Right cardiac atrium (tissue), 5 donors: ENCODE measurements at places on chromosomes 6 and 20. TPM values are rescaled to one million over a fixed set of nuclear protein-coding genes. Genes with fewer than 3 reads are reported as not detected.

Gene NDUFAF4
- total RNA-seq = 95.8 TPM

Gene RNF39
- not detected for total RNA-seq

Gene SLC22A1
- total RNA-seq = 0.21 TPM

Gene OR12D3
- total RNA-seq = not detected

Gene GRM1
- total RNA-seq = 0.31 TPM

Gene GSTA2
- total RNA-seq = not detected

Gene CLPSL2
- not detected for total RNA-seq

Gene RBBP8NL
- total RNA-seq = not detected

Gene RIMS4
- 1.4 TPM for total RNA-seq

Gene MCCD1
- not detected for total RNA-seq

Gene CYP24A1
- not detected for total RNA-seq

Gene EYS
- 0.24 TPM for total RNA-seq

GRCh38 chr6:162726947-162727321, 632 bp downstream of the PRKN start:
- DNase-seq = no peak

GRCh38 chr6:22470454-22471131, 98.8 kb upstream of the HDGFL1 start:
- DNase-seq = no peak

GRCh38 chr6:142887517-142887916, 57.5 kb downstream of the HIVEP2 start:
- no peak for DNase-seq

DNA sequence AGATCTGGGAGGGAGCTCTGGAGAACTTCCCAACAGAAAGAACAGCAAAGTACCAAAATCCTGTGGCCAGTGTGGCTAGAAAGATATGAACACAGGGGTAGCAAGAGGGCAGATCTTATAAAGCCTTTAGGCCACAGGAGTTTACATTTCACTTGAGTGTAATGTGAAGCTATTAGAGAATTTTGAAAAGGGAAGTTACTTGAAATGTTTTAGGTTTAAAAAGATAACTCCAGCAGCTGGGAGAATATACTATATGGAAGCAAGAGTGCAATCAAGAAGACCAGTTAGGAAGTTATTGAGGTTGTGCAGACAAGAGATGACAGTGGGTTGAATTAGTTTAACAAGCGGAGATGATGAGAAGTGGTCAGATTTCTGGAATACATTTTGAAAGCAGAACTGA, 7.9 kb downstream of the SUPT3H start:
- DNase-seq = no peak

DNA sequence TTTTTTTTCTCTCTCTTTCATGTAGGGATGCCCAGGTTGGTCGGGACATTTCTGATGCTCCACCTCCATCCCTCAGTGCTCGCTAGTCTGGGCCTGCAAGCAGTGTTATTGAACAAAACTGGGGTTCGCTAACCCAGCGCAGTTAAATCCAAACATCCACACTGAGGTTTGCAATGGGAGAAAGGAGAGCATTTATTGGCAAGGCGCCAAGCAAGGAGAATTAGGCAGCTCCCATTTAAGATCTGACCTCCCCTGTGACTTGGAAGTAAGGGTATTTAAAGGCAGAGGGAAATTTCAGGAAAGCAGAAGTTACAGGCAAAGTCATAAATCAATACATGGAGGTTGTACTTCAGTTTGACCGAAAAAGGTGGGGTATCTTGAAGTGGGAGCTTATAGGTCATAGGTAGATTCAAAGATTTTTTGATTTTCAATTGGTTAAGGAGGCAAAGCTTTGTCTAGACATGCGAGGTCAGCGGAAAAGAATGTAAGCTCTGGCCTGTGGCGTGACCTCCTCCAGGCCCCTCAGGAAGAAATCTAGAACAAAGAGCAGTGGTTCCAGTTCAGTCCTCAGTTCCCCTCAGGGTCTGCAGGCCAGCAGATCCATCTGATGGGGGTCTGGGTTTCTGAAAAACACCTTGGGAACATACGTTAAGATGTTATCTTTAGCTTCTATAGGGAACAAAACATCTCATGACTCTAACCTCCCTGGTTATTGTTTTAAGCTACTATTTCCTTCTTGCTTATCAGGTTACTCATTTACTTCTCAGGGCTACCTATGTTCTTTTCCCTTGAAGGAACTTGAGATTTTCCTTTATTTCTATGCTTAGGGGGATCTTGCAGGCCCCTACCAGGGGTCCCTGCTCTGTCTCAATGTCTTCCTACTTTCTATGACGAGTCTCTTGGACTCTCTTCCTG, 66.0 kb upstream of the KIF16B start:
- no peak for DNase-seq

- DNase-seq = no peak
Measured at GRCh38 chr20:4014031-4014474, 1.3 kb downstream of the RNF24 start.

GRCh38 chr20:965956-966355, 36.2 kb downstream of the RSPO4 start:
- DNase-seq = no peak

GRCh38 chr20:63430891-63431290, 41.6 kb downstream of the KCNQ2 start:
- DNase-seq = no peak

DNA sequence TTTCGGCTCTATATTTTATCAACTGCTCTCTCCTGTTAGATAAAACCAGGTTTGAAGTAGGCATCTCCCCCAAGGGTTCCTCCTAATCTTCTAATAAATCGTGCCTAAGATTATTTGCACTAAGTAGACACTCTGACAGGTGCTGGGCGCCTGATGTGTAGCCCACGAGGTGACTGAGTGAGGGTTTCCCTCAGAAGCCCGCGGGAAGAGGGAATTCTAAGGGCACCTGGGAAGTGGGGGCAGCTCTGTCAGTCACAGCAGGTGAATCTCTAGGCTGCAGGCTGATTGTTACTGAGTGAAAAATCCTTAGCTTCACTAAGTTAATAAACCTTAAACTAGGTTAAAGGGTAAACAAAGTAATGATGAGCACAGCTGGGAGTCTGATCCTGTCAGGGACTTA, 68.2 kb downstream of the PXDC1 start:
- no peak for DNase-seq
